ENCODE measurements at places on chromosomes 1 and 21.

- no peak for DNase-seq
These were observed 28.8 kb downstream of the QSOX1 start for GRCh38 chr1:180183426-180183825.

DNA sequence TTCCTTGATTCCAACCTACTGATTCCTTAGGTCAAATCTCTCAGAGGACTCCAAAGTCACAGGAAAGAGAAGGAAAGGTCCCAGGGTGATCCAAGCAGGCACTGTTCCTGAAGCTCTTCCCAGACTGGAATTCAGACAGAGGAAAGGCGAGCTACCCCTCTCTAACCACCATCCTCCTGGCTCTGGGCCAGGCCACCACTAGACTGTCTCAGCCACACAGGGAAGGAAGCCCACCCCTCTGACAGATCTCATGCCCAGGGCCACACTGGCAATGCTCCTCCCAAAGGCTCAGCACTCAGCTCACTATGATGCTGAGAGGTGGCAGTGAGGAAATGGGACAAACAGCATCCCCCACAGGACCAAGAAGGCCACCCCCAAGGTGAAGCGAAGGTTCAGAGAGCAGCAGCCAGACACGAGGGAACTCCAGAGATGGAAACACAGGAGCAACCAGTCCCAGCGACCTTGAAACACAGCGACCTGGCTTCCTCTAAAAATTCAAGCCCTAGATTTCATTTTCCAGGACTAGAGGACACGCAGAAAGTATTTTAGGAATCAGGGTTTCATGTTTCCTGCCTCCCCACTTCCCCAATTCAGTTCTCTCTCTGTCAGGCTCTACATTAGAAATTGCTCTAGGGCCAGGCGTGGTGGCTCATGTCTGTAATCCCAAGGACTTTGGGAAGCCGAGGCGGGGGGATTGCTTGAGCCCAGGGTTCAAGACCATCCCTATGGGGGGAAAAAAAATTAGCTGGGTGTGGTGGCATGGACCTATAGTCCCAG lies 18.8 kb downstream of the PIK3C2B start:
- no peak for DNase-seq

DNA sequence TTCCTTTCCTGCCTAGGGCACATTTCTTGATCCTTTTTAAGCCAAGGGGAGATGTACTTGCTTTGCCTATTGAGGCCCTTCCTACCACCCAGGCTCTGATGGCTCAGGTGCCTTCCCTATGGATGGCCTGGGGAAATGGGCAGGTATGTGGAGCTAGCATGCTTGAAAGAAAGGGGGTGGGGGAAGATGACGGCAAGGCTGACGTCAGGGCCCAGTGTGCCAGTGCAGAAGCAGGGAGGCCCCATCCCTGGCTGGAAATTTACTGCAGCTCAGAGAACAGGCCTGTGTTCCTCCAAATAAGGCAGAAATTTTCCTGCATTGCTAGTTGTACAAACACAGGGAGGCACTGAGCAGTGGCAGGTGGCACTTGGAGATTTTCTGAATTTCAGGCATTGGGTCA lies 453.2 kb upstream of the VAMP3 start:
- no peak for DNase-seq

GRCh38 chr1:8903908-8904650 lies 25.6 kb upstream of the ENO1 start:
- no peak for DNase-seq

GRCh38 chr1:20470194-20470593 lies 15.8 kb downstream of the CAMK2N1 start:
- DNase-seq, result no peak

GRCh38 chr1:108100148-108100547 lies 100.0 kb downstream of the SLC25A24 start:
- no peak for DNase-seq

All from left renal cortex interstitium (tissue), 4 donors.